ENCODE measurements at places on chromosomes 2 and 18.
A peak's percentile ranks its signal among the peaks of the same experiment; 100 is the strongest.

- no peak for DNase-seq
These were observed 283.6 kb downstream of the DYSF start for GRCh38 chr2:71736986-71737385.

GRCh38 chr2:225120186-225120585 lies 77.9 kb upstream of the DOCK10 start:
- DNase-seq: no peak

DNA sequence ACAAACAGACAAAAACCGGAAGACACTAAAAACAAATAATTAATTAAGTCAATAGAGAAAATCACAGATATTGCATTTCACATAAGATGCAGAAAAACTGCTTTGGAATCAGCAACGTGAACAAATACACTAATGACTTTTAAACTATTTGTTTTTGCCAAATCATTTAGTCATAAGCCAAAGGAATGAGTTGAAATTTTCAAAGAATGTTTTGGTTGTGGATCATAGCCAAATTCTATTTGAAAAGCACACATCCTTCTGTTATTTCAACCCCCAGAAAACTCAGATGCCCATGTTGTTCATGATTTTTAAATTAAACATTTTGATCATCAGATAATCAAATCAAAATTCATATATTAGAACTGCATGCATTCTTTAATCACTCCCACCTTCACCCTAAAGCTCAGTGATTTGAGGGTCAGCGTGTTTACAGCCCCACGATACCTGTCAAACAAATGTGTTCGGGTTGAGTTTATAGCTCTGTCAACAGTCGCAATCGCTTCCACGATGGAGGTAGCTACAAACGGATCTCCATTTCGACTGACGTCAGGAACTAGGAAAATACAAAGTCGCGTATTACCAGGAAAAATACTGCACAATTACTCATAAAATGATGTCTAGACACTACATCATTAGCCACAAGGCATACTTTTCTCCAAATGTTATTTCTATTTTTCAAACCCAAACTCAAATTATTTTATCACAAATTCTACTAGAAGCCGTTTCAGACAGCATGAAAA lies 90.2 kb downstream of the PXDN start:
- DNase-seq: no peak

DNA sequence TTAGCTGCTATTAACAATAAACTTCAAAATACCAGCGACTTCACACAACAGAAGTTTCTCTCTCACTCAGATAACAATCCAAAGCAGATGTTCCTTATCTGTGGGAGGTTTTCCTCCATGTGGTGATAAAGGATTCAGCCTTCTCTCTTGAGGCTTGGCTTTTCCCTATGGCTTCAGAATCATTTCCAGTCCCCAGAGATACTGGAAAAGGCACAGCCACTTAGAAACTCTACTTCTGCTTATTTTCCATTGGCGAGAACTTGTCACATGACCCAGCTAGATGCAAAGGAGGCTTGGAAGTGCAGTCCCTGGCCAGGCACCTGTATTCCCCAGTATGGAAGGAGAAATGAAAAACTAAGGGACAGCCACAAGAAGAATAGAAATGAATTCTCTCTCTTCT lies 344.8 kb downstream of the MTX2 start:
- no peak for DNase-seq

DNA sequence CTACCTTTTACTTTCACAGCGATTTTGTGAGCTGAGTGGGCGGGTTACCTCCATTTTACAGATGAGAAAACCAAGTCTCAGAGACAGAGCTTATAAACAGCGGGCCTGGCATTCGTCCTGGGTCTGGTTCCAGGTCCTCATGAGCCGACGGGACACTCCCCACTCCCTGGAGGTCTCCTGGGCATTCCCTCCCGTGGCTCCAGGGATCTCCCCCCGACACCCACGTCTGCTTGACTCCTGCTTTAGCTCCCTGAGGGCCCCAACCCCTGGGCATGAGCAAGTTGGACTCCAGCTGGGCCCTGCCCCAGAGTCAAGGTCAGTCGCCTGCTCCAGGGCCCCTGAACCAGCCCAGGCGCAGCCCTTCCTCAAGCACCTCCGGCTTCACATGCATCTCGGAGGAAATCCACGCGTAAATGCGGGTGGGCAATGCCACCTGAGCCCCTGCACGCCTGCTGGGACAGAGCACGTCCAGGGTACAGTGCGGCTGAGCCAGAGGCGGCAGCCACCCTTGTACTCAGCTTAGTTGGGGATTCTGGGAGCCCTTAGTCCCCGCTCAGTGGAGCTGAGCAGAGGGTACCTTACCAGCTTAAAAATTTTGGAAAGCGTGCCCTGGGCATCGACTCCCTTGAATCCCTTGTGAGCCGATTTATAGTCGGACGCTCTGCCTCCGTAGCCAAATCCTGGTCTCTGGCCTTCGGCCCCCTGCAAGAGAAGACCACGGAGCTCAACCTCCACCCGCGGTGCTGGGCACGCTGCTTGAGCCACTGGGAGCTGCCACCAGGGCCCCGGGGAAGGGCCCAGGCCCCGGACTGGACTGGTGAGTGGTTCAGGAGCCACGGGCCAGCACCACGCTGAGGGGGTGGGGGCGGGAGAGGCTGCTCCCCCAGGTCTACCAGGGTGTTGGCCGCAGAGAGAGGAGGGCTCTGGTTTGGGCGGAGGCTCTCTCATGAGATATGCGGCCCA lies 148.1 kb downstream of the MBP start:
- DNase-seq: no peak

- no peak for DNase-seq
These were observed 78.8 kb upstream of the TFCP2L1 start for GRCh38 chr2:121363632-121364420.

GRCh38 chr18:23281626-23282436 lies 146.5 kb downstream of the CABLES1 start:
- DNase-seq: no peak

DNA sequence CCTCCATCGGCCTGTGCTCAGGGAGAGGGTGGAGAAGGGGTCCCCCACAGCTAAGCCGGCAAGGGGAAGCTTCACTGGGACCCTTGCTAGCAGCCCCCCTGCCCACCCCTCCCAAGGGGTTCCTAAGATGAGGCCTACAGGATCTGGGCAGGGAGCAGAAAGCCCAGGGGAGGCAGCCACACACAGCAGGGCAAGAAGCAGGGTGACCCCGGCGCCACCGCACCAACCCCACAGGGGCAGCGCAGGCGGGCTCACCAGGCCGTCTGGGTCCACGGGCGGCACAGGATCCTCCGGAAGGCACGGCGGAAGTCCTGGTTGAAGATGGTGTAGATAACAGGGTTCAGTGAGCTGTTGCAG lies 1.8 kb downstream of the ADRA2B start:
- DNase-seq: no peak

GRCh38 chr2:86358957-86359356 lies 21.5 kb upstream of the REEP1 start:
- DNase-seq: no peak

GRCh38 chr2:39638581-39638980 lies 27.1 kb upstream of the TMEM178A start:
- no peak for DNase-seq

DNA sequence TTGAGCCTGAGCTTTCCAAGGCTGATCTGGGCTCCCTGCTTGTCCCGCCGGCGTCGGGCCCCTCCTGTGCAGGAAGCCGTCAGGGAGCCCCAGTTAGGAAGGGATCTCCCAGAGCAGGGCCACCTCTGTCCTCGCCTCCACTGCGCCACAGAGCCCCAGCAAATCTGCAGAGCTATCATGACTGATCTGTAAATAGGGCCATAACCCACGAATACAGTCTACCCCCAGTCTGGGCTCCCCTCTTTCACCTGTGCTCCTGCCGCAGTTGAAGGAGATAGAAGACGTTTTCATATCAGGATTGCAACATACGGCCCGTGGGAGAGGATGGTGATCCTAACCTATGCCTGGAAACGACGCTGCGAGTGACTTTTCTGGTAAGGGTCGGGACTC lies 138.7 kb downstream of the PTGR3 start:
- no peak for DNase-seq

- DNase-seq: no peak
These were observed 79.1 kb upstream of the DLX2 start for GRCh38 chr2:172181840-172182239.

DNA sequence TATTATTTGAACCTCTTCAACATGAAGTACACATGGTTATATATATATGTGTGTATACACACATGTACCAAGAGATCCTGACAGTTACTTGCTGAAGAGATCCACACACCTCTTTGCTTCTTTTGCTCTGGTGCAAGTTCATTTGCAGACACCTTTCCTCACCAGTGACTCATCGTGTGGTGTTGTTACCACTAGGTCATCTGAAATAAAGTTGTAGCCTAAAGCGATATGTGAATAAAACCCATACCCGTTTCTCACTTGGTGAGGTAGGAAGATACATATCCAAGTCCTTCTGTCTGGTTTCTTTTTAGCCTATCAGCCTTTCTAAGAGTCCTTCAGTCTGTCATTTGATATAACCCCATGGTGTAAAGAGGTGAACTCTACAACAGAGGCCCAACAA lies 379.4 kb upstream of the RAB12 start:
- DNase-seq: no peak

DNA sequence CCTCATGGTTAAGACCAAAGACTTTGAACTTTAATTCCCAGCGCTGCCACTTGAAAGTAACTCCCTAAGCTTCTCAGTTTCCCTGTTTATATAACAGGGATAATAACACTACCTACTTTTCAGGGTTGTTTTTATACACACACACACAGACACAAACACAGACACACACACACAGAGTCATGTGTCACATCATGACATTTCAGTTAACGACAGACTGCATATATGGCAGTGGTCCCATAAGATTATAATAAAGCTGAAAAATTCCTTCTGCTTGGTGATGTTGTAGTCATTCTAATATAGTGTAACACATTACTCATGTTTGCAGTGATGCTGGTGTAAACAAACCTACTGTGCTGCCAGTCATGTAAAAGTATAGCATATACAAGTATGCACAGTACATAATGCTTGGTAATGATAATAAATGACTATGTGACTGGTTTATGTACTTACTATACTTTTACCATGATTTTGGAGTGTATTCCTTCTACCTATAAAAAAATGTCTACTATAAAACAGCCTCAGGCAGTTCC lies 89.2 kb upstream of the ITGA4 start:
- DNase-seq: no peak

- DNase-seq: no peak
These were observed 204.9 kb downstream of the CDH7 start for GRCh38 chr18:65955747-65956146.

DNA sequence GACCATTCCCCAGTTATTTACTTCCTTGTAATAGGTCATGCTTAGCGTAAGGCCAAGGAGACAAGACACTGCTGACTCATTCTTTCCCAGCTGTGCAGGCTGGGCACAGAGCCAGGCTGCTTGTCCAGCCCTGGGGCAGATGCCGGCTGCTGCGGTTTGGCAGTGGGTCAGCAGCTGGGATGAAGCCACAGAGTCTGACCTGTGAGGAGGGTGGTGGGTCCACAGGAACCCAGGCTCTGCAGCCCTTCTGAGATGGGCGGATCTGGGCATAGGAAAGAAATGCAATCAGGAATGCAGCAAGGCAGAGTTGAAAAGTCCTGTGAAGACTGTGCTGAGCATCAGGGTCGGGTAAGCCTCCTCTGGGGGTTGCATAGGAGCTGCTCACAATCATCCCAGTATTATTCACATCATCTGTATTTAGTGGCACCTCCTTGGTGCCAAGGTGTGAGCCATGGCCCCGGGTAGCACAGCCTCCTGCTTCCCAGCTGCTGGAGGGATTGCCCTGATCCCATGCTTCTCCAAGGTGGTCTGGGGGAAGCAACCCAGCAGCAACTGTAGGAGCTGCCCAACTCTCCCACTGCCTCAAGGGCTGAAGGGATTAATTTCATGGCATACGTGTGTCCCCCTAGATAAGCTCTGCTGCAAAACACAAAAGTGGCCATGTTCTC lies 139.0 kb downstream of the DDX1 start:
- peak; percentile 80 for DNase-seq

- DNase-seq: no peak
These were observed 29.9 kb downstream of the SESTD1 start for GRCh38 chr2:179234658-179235240.

- DNase-seq: no peak
These were observed 45.7 kb upstream of the SNED1 start for GRCh38 chr2:240952496-240953246.

DNA sequence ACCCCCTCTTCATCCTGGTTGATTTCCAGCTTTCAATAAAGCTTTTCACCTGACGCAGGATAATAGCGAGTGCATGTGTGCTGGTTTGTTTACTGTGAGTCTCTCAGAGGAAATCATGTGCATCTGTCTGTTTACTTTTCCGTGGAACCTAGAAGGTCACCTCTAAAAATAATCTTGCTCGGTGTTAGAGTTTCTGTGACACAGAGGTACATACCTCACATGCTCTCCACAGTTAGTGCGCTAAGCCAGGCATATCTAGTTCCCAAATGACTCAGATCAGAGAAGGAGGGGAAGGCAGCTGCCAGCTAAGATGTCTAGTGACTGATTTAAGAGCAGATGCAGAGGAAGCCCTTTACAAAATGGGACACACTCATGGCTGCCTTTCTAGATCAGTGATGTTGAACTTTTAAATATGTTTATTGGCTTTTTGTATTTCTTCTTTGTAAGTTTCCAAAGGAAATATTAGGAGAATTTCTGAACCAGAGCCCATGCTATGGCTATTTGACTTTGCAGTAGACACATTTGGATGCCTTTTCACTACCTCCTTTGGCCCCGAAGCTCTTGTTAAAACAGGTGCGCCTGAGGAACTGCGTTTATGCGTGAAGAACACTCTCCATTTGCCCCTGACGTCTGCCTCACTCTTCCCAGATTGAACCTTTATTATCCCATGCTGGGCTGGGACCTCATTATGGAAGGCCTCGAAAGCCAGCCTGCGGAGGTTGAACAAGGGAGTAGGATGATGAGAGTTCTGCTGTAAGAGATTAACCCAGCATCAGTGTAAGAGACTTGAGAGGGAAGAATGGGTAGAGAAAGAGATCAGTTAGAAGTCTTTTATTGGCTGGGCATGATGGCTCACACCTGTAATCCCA lies 145.6 kb downstream of the FAM161A start:
- peak; percentile 78 for DNase-seq

DNA sequence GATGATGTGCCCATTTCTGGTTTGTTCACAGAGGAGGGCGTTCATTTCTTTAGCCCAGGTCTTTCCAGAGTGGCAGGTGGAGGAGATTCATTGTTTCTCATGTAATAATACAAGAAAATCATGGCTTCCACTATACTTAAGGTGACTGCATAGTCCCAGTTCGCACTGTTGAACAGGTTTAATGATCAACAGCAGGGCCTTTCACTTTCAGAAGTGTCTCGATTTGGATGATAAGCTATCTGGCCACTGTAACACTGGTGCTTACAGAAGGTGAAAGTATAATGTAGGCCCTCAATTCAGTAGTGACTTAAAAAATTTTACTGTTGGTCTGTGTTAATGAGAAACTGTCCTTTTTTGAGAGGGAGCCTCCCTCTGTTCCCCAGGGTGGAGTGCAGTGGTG lies 1.4 kb downstream of the RMC1 start:
- DNase-seq: no peak

DNA sequence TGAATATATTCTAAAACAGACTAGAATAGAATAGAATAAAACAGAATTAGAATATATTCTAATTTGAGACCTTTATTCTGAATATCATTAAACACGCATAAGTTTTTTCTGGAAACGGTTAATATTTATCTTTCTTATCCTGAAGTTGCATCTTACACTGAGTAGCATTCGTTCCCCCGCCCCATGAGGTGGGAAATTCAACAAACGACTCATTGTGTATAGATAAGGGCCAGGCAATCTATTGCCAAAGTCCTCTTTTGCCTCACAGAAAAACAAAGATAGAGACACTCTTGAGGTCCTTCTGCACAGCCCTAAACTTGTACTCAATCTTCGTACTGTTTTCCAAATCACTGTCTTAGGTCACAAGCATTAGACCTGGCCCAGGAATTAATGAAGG lies 98.1 kb downstream of the COL6A3 start:
- peak; percentile 69 for DNase-seq
